ENCODE measurements at places on chromosomes 13 and 19.

DNA sequence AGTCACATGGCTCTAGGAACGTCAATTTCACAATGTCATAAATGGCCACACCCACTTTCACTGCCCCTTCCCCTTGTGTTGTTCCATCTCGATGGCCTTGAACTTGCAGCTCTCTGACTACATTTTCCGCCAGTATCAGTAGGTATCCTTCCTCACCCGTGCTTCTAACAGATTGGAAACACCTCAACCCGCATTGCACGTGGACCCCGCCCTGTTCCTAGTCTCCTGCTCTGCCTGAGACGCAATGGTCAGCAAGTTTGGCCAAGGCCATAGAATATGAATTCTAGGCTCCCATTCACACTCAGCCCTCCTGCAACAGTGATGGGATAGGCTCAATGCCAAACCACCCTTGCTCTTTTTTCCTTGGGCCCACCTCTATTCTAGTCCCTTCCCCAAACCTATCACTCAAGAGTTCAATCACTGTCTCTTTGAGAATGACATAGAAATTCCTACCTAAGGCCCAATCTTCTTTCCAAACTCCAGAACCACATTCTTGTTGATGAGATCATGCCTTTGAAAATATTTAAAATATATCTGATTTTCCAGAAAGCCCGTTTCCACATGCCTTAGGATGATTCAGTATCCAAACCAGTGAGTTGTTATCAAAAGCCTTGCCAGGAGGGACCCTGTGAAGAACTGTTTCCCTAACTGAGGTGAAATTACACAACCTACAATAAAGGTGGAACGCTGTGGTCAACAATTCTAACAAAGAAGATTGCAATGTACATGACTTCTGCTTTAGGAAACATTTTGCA, 334.6 kb downstream of the MYO16 start:
- DNase-seq = no peak

DNA sequence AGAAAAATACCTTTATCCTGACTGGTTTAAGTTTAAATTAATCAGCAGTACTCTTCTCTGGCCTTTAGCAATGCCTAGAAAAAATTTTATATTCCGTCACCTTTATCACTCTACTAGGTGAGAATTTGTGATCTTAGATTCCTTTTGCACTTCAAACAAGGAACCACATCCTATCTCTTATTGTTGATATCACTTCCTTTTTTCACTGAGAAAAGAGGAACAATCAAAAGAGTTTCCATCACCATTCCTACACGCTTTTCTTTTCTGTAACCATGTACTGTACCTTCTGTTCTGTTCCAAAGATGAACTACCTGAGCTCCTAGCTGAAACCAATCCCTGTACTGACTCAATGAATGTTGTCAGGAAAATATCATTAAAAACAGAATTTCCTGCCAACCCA, 1379.0 kb upstream of the MIR17HG start:
- no peak for DNase-seq

DNA sequence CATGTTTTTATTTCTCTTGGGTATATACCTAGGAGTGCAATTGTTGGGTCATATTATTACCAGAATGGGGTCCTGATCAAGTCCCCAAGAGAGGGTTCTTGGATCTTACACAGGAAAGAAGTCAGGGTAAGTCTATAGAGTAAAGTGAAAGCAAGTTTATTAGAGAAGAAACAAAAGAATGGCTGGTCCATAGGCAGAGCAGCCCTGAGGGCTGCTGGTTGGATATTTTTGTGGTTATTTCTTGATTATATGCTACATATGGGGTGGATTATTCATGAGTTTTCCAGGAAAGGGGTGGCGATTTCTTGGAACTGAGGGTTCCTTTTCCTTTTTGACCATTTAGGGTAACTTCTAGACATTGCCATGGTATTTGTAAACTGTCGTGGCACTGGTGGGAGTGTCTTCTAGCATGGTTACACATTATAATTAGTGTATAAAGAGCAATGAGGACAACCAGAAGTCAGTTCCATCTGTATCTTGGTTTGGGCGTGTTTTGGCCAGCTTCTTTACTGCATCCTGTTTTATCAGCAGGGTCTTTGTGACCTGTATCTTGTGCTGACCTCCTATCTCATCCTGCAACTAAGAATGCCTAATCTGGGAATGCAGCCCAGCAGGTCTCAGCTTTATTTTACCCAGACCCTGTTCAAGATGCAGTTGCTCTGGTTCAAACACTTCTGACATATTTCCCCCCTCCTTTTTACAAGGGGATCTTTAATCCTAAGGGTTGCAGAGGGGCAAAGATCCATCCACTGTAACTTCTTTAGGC, 41.1 kb downstream of the CEACAM1 start:
- no peak for DNase-seq

DNA sequence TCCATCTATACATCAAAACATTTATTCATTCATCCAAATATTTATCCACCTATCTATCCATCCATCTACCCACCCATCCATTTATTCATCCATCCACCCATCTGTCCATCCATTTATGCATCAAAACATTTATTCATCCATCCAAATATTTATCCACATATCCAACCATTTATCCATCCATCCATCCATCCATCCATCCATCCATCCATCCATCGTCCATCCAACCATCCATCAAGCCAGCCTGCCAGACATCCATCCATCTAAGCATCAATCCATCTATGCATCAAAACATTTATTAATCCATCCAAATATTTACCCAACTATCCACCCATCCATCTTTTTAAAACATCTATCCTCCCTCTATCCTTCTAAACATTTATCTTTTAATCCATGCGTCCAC, 62.2 kb downstream of the UNC13A start:
- no peak for DNase-seq

- DNase-seq = no peak
These were observed 9.2 kb downstream of the JOSD2 start for GRCh38 chr19:50501568-50502475.

GRCh38 chr19:34881982-34882381, 44.7 kb upstream of the ZNF30 start:
- no peak for DNase-seq

DNA sequence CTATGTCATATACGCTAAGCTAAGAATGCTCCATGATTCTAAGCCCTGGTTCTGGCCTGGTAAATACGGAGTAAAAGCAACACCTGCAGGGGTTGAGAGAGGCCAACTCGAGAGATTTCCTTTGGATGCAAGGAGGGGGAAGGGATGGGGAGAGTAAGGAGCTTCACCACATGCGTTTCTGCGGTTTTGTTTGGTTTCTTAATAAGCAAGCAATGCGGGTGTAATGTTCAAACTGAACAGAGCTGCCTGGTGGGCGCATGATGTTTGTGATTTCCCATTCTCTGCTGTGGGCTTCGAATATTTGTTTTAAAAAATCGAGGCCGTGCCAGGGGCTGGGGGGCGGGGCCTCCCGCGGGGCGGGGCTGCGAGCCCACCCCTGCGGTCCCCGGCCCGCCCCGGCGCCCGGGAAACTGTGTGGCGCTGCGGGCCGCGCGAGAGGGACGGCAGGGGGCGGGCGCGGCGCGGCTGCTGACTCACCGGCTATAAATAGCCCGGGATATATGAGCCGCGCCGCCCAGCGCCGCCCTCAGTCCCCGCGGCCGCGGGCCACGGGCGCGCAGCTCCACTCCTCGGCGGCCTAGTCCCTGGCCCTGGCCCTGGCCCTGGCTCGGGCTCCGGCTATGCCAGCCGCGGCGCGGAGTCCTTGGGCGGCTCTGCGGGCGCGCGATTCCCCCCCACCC, 5.1 kb downstream of the BBC3 start:
- DNase-seq = peak; percentile 87

GRCh38 chr19:30630289-30631032, 258.3 kb downstream of the ZNF536 start:
- DNase-seq = no peak

DNA sequence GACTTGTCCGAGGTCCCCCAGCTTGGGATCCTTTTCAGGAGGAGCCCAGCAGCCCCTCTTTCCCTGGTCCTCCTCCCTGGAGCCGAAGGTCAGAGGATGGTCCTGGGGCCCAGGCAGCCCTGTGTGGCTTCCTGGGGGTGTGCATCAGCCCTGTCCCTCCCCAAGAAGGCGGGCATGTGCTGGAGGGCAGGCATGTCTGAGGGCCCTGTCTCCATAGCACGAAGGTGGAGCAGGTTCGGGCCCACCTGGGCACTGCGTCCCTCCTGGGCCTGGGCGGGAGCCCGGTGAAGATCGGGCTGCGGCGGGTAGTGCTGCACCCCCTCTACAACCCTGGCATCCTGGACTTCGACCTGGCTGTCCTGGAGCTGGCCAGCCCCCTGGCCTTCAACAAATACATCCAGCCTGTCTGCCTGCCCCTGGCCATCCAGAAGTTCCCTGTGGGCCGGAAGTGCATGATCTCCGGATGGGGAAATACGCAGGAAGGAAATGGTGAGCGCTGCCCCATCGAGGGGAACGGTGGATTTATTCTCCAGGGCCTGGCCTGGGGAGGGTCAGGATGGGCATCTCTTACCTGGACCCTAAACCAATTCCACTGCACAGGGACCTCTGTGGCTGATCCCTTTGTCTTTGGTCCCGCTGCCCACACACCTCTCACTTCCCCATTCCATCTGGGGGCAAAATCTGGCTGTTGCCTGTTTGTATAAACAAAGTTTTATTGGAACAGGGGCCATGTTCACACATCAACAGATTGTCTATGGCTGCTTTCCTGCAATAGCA, 10.9 kb downstream of the TIMM13 start:
- DNase-seq = no peak

- DNase-seq = no peak
These were observed 418.1 kb upstream of the ARGLU1 start for GRCh38 chr13:106986033-106986484.

GRCh38 chr13:38804536-38804935, 117.7 kb downstream of the FREM2 start:
- DNase-seq = no peak

DNA sequence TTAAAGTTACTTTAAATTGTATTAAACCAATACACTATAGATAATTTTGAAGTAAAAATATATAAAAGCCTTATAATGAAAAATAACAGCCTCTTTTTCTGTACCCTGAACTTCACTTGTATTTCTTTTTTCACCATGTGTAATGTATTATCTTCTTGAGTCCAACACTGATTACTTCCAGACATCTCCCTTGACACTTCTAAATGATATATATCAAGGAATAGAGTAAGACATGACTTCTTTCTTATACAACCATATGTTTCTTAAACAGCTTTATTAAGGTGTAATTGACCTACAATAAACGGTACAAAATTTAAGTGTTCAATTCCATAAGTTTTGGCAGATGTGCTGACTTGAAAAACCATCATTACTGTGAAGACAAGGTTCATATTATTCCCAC, 531.9 kb downstream of the OLFM4 start:
- DNase-seq = no peak

DNA sequence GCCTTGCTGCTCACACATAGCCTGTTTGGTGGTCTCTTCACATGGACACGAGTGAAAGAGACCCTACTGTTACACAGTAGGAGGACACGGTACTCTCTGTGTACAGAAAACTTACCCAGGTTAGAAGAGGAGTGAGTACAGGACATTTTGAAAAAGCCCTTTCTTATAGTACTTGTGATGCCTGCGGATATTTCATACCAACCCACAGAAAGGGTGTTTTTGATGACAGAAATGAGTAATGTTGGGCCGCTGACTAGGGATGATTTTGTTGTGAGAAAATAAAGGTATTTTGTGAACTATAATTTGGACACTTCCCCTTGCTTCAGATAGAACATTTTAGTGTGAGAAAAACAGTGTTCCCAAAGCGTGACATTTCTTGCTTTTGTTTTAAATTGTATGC, 18.2 kb downstream of the NUDT15 start:
- no peak for DNase-seq

GRCh38 chr19:38583219-38583984, 34.4 kb downstream of the MAP4K1 start:
- DNase-seq = peak; percentile 65

- no peak for DNase-seq
These were observed 31.3 kb downstream of the TEX26 start for GRCh38 chr13:30963791-30964190.

DNA sequence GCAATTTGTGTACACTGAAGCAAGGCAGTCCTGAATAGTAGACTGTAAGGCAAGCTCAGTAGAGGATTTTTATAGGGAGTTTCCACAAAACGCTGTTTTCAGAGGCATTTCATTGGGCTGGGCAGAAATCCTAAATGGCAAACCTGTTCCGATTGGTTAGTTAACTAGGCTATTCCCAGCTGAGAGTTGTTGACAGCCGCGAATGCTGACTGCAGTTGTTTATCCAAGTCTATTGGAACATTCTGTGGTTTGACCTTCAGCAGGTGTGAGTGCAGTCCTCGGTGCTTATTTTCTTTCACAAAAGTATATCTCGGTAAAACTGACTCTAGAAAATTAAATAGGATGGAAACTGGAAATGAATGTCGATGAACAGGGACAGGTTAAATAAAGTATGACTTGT, 45.4 kb downstream of the TPT1 start:
- DNase-seq = no peak
